ENCODE measurements at places on chromosomes 3 and 15.

DNA sequence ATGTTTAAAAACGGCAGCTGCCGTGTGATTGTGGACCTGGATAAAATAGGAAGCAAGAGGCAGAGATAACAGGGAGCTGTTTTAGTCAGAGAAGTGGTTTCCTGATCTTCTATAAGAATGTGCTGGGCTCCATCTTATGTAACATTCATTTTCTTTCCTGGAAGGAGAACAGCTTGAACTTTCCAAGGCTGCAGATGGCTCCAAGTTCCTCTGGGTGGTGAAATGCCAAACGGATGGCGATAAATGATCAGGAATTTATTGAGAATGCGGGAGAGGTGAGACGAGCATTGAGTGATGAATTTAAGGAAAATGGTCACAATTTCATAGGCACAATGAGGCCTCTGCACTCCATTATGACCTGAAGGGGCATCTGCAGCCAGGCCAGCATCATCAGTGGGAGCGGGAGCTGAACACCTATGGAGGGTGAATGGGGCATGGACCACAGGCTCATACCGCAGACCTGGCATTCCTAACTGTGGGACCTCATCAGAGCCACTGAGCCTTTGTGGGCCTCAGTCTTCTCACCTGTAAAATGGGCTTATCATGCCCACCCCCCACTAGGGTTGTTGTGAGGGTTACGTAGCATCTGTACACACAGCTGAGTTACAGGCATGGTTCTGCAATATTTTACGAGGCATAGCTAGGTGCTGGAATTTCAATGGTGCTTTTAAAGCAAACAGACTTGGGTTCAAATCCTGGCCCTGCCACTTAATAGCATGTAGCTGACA, 17.1 kb downstream of the MGLL start:
- DNase-seq = no peak

- DNase-seq = no peak
Measured at GRCh38 chr3:176119826-176120225, 1077.5 kb downstream of the TBL1XR1 start.

DNA sequence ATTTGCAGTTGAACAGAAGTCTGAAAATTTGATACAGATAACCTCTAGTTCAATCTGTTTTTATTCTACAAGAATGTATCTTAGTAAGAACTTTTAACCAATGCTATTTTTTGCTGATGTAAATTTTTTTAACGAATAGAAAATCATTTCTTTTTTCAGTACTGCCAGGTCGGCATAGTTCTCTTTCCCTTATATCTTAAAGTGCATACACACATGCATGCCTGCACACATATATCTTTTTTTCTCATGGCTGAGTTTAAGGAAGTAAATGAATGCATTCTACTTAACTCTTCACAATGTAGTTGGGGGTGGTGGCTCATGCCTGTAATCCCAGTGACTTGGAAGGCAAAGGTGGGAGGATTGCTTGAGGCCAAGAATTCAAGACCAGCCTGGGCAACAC, 48.4 kb downstream of the BLM start:
- DNase-seq = no peak

DNA sequence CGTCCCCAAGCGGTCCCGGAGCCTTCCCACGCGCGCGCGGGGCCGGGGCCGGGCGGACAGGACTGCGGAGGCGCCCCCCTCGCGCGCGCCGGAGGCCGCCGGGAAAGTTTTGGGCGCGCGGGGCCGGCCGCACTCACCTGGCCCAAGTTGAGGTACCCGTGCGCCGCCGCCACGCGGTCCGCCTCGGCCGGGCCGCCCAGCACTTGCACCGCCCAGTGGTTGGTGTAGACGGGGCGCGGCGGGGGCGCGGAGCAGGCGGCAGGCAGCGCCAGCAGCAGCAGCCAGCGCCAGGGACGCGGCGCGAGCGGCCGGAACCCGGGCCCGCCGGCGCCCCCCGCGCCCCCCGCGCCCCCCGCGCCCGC, 289 bp downstream of the PCSK6 start:
- no peak for DNase-seq

- DNase-seq = no peak
Measured at GRCh38 chr15:66229790-66230465, 23.6 kb downstream of the MEGF11 start.

GRCh38 chr3:52070724-52071621, 14.6 kb upstream of the DUSP7 start:
- no peak for DNase-seq

DNA sequence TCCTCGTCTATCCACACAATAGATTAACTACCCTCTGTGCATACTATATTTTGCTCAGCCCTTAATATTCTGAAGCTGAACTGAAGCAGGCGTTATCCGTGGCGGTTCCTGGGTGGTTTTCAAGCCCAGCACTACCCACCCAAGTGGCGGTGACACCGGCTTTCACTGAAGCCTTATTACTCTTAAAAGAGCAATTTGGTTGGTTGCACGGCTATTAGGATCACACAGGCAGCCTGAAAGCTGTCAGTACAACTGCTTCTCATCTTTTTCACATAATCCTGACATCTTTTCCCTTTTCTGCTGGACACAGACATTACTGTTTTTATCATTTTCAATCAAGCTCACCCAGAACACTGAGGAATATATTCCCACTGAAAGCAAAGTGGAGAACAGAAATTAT, 525.3 kb upstream of the ZNF717 start:
- DNase-seq = no peak

GRCh38 chr3:69724722-69725435, 14.4 kb upstream of the MITF start:
- no peak for DNase-seq

DNA sequence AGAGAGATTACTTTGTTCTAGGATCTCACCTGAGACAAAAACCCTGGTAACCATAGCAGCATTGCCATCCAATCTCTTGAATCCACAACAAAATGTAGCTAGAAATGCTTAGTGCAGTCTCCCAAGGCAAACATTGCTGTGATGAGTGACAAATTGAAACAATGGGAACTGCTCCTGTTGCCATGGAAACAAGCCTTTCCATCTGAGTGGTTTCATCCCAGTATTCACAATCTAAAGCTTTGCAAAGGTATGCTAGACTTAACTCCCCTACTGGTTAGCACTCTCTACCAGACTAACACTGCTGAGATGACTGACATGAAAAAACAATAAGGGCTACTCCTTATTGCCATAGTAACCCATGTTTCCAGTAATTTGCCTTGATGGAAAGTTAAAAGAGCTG, 172.6 kb upstream of the CNTN3 start:
- DNase-seq = no peak

DNA sequence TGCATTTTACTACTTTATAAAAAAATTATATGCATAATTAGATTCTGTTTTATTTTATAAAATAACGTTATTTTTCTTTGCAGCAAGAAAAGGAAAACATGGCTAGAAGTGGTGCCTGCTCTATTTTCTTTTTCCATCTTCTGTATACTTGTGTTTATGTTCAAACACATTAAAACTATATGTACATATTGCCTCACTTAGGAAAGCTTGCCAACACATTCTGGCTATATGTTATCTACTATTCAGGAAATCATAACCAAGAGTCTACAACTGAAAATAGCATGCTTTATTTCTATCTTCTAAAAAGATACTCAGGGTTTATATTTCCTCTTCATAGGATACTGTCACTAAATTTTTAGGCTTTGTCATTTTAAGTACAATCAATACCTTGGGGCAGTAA, 90.2 kb upstream of the KCNMB2 start:
- no peak for DNase-seq

GRCh38 chr3:53067567-53067966, 21.7 kb upstream of the SFMBT1 start:
- DNase-seq = no peak

DNA sequence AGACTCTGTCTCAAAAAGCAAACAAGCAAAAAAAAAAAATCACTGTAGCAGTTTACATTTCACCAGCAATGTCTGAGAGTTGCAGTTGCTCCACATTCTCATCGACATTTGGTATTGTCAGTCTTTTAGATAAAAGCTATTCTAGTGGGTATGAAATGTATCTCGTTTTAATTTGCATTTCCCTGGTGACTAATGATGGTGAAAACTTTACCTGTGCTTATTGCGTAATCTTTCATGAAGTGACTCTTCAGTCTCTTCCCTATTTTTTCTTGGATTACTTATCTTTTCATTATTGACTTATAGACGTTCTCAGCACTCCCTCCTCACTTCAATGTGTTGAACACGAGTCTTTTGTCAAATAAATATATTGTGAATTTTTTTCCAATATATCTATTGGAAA, 37.2 kb upstream of the CLSTN2 start:
- no peak for DNase-seq

DNA sequence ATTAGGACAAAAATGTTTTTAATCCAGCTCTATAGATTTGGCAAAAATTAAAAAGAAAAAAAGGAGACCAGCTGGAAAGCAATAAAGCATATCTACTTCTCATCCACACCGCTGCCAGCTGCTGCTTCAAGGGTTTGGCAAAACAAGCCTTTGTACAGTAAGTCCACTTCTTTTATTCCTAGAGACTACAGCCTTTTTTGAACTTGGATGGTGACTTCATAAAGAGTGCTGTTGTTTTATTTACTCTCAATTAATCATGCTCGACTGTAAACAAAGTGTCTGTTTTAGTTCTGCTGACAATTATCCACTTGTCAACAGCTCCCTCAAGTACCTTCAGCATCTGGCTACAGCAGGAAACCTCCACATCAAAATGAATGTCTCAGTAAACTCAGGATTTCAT, 12.3 kb upstream of the FOXB1 start:
- no peak for DNase-seq

DNA sequence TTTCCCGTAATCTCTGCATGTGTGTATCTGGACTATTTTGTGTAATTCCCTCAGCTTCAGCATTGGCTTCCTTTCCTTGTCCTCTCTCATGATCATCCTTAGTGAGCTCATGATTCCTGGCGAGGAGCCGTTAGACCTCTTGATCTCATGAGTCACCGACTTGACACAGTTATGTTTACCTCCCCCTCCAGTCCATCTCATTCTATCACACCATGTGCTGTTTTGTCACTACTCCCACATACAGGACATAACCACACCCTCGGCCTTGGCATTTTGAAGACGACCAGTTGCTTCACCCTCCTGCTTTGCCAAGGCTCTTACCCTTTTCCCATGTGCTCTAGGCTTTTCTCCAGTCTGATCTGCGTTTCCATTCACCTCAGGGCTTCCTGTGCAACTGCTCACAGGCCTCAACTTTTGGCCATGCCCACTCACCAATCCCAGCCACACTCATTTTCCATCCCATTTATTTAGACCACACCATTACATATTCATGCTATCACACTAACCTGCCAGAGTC, 41.5 kb downstream of the CP start:
- DNase-seq = peak; percentile 97

DNA sequence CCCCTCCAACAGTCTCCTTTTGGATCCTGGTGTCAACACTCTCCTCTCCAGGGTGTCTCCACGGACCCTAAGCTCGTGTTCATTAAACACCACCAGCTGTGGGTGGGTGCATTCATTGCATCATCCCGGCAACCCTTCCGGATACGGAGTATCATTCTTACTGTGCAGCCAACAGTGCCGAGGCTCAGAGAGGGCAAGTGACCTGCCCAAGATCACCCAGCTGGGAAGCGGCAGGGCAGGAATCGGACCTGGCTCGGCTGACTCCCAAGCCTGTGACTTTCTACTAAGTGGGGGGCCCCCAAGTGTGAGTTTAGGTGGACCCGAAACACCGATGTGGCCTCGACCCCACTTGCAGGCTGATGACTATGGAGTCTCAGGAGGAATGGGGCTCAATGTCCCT, 20.4 kb downstream of the H1-8 start:
- DNase-seq = no peak

DNA sequence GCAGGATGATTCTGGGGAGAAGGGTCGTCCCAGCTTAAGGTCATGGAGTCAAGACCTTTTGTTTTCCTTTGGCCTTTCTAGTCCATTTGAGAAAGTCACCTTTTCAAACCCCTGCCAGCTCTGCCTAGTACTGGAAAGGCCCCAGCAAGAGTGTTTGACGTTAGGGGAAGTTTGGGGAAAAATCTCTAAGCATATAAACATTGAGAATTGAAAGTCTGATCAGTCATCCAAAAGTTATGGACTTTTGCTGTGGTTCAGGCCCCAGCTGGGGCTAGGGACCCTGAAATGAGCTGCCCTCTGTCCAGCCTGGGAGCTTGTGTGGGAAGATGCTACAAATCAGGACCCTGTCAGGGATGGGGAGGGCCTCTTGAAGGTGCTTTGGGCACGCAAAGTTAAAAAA, 21.6 kb downstream of the SLC6A6 start:
- DNase-seq = no peak

DNA sequence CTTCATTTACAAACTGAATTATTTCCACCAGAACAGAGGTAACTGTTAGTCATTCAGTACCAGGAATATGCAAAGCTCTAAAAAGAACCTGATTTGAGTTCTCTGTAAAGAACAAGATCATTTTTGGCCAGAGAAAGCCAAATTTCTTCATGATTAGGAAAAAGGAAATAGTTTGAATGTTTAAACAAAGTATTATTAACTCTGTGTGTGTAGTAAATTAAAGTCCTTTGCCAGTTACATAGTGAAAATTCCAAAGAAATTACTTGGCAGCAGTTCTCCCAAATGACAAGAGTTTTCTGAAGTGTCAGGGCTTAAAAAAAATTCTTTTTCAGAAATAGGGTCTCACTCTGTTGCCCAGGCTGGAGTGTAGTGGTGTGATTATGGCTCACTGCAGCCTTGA, 24.5 kb downstream of the QTRT2 start:
- DNase-seq = no peak

DNA sequence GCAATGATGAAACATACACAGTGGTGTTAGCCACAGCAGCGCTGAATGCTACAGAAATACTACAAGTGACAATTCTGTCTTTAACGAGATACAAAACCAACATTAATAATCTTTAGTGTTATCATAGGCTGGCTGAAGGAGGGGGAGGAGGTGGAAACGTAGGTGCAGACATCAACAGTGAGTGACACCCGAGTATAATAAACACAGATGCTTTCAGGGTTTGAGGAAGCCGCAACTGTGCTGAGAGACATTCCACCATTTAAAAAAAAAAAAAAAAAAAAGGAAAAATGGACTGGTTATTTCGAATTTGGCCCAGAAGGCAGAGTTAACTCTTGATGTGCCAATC, 4.3 kb upstream of the IGDCC3 start:
- DNase-seq = no peak
